ENCODE measurements at places on chromosomes 1 and 21. TPM values are rescaled to one million over a fixed set of nuclear protein-coding genes. Genes with fewer than 3 reads are reported as not detected.

GRCh38 chr1:53313556-53313955, 14.3 kb downstream of the LRP8 start:
- H3K4me3 ChIP-seq = no peak overlapping the region
- H3K4me1 ChIP-seq = no peaks in the 10 kb centered on the region
- H3K36me3 ChIP-seq = no peaks in the 10 kb centered on the region
- no peak overlapping the region for H3K27ac ChIP-seq
- no peaks in the 10 kb centered on the region for H3K27me3 ChIP-seq

GRCh38 chr1:222018041-222018440, 276.2 kb upstream of the DUSP10 start:
- H3K36me3 ChIP-seq = no peaks in the 10 kb centered on the region
- no peak overlapping the region for H3K27ac ChIP-seq
- no peak overlapping the region for H3K4me3 ChIP-seq

- H3K4me1 ChIP-seq = no peaks in the 10 kb centered on the region
- no peaks in the 10 kb centered on the region for H3K36me3 ChIP-seq
- peaks cover 40% of the 10 kb centered on the region for H3K27me3 ChIP-seq
- no peak overlapping the region for H3K4me3 ChIP-seq
Measured at GRCh38 chr1:181486098-181486420, 2.7 kb downstream of the CACNA1E start.

DNA sequence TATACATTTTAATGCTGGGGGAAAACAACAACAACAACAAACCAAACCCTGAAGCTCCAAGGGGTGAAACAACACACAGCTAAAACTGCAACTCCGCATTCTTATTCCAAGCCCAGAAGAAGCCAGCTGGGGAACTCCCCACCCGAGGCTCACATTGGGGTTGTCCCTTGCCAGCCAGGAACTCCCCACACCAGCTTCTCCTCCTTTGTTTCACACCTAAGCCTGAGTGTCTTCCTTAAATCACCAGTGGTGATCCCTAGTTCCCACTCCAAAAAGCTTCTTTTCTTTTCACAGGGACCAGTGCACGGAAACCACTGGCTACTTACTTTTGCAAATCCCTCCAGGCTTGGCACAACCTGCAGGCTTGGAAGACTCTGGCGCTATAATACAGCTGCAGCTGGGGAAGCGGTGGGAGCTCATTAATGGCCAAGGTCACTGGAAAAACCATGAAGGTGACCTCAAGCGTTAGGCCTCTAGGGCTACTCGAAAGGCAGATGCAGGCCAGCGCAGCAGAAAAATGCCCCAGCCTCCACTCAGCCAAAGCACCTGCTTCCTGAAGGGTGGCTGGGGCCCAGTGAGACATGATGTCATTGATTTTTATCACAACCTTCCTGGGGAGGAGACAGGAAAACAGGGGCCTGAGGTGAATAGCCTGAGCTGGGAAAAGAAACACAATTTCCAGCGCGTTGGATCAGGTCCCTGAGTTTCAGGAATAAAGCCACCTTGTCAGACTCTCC, 40.1 kb downstream of the TLR5 start:
- no peaks in the 10 kb centered on the region for H3K36me3 ChIP-seq
- peak overlapping the region; percentile 66 for H3K27ac ChIP-seq
- no peaks in the 10 kb centered on the region for H3K27me3 ChIP-seq
- peaks cover 14% of the 10 kb centered on the region for H3K4me1 ChIP-seq
- no peak overlapping the region for H3K4me3 ChIP-seq

GRCh38 chr1:39113109-39113743, 87.1 kb downstream of the NDUFS5 start:
- H3K4me3 ChIP-seq = no peak overlapping the region
- H3K4me1 ChIP-seq = peaks cover 25% of the 10 kb centered on the region
- DNase-seq = no peak
- H3K27ac ChIP-seq = no peak overlapping the region

DNA sequence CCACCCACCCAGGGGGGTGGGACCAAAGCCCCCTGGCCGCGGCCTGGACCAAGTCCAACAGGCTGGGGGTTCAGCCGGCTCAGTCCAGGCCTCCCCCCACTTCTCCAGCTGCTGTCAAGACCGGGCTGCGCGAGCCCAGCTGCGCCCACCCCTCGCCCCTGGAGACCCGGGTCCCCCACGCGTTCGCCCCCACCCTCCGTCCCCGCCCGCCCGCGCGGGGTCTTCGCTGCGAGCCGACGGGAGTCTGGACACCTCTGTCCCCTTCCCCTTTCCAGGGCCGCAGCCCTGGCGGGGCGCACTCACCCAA, 253 bp downstream of the RAP1GAP start:
- peak overlapping the region; percentile 15 for H3K4me3 ChIP-seq
- H3K4me1 ChIP-seq = peaks cover 30% of the 10 kb centered on the region
- peak; percentile 64 for DNase-seq

- no peak for DNase-seq
- peaks cover 14% of the 10 kb centered on the region for H3K4me1 ChIP-seq
- H3K27ac ChIP-seq = no peak overlapping the region
Measured at GRCh38 chr1:232553809-232554208, 76.1 kb downstream of the SIPA1L2 start.

DNA sequence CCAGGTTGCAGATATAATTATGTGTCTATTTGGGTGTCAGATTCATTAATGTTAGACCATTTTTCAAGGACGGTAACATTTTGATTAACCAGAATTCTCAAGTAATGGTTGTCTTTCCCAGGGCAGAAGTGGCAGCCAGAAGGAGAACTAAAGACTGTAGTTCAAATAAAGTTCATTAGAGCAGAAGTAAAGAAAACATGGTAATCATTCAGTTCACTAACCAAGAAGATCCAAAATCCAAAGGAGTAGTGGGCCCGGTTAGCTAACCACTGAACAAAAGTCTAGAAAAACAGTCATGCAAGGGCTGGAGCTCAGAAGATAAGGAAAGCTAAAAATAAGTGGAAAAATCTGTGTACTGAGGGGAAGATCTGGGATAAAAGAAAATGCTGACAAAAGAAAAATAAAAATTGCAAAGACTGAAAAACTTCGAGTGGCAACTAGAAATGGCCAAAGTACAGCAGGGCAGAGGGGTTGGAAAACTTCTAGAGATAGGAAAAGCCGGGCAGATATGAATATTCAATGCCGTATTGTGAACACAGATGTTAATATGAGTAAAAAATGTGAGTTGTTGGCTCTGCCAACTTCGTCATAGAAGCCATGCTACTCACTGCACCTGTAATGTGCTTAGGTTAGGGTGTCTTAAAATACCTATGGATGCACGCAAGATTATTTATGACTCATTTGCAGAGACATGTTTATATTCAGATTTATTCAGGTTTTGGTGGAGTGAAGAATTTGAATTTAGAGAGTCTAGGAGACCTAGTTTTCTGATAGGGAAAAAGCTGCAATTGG, 925.9 kb downstream of the LTN1 start:
- no peaks in the 10 kb centered on the region for H3K36me3 ChIP-seq
- no peaks in the 10 kb centered on the region for H3K27me3 ChIP-seq
- H3K4me3 ChIP-seq = no peak overlapping the region
- H3K27ac ChIP-seq = no peak overlapping the region

- no peak overlapping the region for H3K27ac ChIP-seq
- no peak for DNase-seq
- H3K27me3 ChIP-seq = no peaks in the 10 kb centered on the region
- no peaks in the 10 kb centered on the region for H3K4me1 ChIP-seq
Measured at GRCh38 chr1:71193153-71193552, 112.3 kb upstream of the ZRANB2 start.

GRCh38 chr1:228373681-228374571, 32.7 kb downstream of the TRIM11 start:
- no peaks in the 10 kb centered on the region for H3K36me3 ChIP-seq
- no peak overlapping the region for H3K27ac ChIP-seq
- no peaks in the 10 kb centered on the region for H3K27me3 ChIP-seq

DNA sequence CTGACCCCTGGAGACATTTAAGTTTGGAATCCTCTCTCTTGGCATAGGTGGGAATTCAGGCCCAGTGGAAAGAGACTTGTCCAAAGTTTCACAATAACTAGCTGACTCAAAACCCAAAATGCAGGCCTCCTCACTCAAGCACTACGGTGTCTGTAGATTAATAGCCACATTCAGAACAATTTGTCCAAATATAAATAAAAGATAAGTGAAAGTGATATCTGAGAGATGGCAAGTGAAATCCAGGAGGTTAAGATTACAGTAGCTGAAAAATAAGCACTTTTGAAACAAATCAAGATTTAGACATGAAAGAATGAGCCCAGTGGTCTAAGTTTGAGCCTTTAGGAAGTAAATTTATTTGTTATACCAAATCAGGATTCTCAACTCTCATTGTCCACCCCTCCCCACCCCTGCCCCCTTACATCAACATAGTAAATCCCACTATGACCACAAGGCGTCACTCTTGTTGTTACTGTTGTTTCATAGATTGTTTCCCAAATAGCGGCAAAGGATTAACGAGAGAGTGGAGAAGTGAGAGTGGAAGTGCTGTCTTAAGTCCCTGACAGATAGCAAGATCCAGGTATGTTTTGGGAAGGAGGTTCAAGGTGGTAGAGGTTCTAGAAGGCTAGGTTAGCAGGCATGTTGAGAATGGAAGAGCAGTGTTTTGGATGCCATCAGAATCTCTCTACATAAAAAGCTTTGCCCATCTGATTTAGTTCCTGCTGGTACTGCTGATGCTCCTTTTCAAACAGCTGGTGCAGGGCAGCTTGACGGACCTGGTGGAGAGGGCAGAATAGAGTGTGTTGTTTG, 7.1 kb upstream of the TPM3 start:
- DNase-seq = no peak
- peaks cover 5% of the 10 kb centered on the region for H3K4me1 ChIP-seq
- H3K27ac ChIP-seq = no peak overlapping the region
- H3K27me3 ChIP-seq = no peaks in the 10 kb centered on the region
- H3K36me3 ChIP-seq = no peaks in the 10 kb centered on the region
- no peak overlapping the region for H3K4me3 ChIP-seq

GRCh38 chr1:171210355-171210754, 25.3 kb downstream of the FMO2 start:
- DNase-seq = no peak
- H3K4me1 ChIP-seq = no peaks in the 10 kb centered on the region
- H3K4me3 ChIP-seq = no peak overlapping the region

Gene SPAG17
- 1.1 TPM for total RNA-seq

Gene NLRP3
- total RNA-seq = 3.8 TPM

Gene TNFAIP8L2
- total RNA-seq = 0.28 TPM

Gene CYP4A22
- not detected for total RNA-seq

Gene FAM163A
- not detected for total RNA-seq
